HAP-1 (cell line): ENCODE measurements at places on chromosomes 13 and 19.

DNA sequence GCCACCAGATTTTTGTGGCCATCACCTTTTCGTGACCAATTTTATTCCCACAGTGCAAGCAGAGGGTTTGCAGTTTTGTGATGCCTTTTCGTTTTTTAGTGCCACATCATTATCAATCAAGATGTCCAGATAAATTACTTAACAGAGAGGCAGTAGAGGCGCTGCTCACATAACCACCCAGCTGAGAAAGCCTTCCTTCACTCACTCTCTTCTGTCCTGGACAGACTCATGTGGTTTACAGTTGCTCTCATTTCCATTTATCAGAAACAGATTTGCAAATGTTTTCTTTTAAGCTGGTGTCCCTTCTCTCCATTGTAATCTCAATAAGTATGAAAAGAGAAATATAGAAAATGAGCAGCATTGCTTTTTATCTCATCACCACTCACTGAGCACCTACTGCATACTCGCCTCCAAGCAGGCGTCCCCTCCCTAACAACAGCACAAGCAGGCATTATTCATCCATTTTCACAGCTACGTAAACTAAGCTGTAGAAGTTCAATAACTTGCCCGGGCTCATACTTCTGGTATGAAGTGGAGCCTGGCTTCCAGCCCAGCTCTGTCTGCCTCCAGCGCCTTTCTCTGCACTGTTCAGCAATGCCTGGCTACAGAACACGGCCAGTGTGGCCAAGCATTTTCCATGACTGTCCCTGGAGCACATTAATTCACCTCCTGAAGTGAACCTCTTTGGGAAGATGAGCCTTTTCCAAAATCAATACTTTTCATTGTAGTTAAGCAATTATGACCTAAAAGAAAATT lies 34.6 kb upstream of the KATNAL1 start:
- no peak for DNase-seq

DNA sequence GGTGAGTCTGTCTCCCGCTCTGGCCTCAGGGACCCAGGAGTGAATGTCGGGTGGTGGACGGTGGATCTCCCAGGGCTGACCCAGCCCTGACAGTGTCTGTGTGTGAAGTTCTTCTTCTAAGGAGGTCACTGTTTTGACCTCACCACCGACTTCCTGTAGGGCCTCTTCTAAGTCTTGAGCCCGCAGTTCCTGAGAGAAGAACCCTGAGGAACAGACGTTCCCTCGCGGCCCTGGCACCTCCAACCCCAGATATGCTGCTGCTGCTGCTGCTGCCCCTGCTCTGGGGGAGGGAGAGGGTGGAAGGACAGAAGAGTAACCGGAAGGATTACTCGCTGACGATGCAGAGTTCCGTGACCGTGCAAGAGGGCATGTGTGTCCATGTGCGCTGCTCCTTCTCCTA lies at the start of gene SIGLEC7:
Gene SIGLEC7 (plus strand): TSS at position 183 of the 400 bp plus-strand sequence. CDS start 69 bp downstream, at position 252.
- DNase-seq: no peak

GRCh38 chr13:112998521-112999280 lies 29.7 kb downstream of the MCF2L start:
- DNase-seq: no peak

- no peak for DNase-seq
These were observed 3.9 kb downstream of the AP1M2 start for GRCh38 chr19:10583036-10583776.

GRCh38 chr19:1009041-1009980 lies 9.1 kb downstream of the GRIN3B start:
- no peak for DNase-seq

DNA sequence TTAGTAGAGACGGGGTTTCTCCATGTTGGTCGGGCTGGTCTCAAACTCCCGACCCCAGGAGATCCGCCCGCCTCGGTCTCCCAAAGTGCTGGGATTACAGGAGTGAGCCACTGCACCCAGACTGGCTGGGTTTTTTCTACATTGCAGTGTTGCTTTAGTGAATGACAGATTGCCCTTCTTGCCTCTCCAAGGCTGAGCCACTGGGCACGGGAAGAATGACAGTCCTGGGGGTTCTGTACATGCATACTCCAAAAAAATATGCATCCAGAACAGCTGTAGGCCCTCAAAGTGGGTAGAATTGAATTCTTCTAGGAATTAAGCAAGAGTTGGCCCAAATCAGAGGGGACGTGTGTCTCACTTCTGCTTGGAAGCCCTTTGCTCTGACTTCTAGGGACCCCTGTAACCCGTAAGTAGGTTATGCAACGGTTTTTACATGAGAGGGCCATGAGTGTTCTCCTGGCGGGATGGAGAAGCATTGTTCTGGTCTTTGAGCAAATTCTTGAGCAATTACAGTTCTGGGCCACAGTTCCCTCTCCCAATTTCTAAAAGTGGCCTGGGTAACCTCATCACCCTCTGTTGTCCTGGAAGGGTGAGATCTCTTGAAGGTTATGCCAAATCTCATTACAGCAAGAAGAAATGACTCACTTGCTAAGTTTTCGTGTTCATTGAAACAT lies 3.6 kb downstream of the ACTN4 start:
- DNase-seq: no peak

- DNase-seq: no peak
These were observed 710.3 kb upstream of the SLITRK5 start for GRCh38 chr13:86960876-86961275.

- DNase-seq: no peak
These were observed 6.9 kb downstream of the SYDE1 start for GRCh38 chr19:15114153-15114540.
